ENCODE measurements at places on chromosomes 5 and 9.

DNA sequence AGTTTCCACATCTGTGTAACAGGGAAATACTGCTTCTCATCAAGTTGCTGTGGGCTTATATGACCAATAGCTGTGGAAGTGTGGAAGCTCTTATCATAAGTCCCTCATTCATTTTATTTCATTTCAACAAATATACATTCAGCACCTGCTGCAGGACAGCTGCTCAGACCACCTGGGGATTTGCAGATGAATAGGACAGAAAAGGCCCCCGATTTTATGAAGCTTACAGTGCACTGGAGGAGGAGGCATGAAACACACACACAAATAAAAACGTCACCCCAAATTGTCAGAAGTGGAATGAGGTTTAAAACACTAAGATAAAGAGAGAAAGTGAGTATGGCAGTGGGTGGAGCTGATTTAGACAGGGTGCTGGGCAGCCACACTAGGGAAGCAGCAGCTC is 107.2 kb downstream of the DRD1 start:
- no peak for DNase-seq

- no peak for DNase-seq
Observed at GRCh38 chr9:106400170-106400569, 462.8 kb upstream of the ZNF462 start.

- no peak for DNase-seq
Observed at GRCh38 chr5:1463326-1464095, 18.3 kb upstream of the SLC6A3 start.

- no peak for DNase-seq
Observed at GRCh38 chr9:73118286-73118685, 33.4 kb upstream of the ANXA1 start.

DNA sequence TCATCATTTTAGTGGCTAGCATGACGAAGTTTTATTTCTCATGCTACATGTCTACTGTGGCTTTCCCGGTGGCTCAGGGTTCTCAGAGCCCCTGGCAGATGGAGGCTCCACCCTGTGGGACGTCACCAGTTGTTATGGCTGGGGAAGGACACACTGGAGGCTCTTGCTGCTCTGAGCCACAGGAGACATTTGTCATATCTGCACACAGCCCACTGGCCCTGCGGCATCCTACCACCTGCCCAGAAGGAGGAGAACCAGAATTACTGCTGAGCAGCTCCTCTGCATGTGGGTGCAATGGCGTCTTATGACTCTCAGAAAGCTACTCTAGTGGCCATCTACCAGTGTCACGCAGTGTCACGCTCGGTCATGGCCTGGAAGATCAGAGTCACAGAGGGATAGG is 6.6 kb downstream of the OR13J1 start:
- no peak for DNase-seq

- no peak for DNase-seq
Observed at GRCh38 chr5:146877783-146878475, 628 bp downstream of the PPP2R2B start.

DNA sequence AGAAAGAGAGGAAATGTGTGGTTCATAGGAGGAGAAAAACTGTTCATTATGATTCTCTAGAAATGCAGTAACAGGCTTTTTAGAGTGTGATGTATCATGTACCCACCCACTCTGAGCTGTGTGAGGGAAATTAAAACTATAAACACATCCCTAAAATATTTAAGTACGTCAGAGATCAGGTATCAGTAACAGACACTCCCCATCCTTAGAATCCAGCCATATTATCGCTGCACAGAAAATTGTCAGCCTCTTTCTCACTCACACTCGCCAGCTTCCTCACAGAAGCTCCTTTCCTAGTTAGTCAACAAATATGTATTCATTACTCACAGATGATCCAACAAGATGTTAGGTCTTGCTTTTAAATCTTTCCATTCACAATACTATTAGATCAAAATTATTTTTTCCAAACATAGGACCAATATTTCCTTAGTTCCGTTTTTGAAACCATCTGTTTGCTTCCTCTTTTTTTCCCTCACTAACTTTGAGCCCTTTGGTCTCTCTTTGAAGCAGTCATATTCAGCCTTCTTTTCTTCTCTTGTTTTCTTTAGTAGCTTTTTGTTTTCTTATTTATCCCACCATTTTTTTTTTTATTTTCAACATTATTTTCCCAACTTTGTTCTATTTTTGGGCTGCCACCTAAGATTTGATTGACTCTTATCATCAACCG is 13.6 kb upstream of the MAST4 start:
- DNase-seq: no peak

- DNase-seq: no peak
Observed at GRCh38 chr9:134052491-134052890, 15.3 kb downstream of the BRD3 start.

GRCh38 chr5:54469622-54470021 is 14.1 kb downstream of the HSPB3 start:
- DNase-seq: no peak

GRCh38 chr9:77985996-77986395 is 45.6 kb downstream of the GNAQ start:
- DNase-seq: no peak

DNA sequence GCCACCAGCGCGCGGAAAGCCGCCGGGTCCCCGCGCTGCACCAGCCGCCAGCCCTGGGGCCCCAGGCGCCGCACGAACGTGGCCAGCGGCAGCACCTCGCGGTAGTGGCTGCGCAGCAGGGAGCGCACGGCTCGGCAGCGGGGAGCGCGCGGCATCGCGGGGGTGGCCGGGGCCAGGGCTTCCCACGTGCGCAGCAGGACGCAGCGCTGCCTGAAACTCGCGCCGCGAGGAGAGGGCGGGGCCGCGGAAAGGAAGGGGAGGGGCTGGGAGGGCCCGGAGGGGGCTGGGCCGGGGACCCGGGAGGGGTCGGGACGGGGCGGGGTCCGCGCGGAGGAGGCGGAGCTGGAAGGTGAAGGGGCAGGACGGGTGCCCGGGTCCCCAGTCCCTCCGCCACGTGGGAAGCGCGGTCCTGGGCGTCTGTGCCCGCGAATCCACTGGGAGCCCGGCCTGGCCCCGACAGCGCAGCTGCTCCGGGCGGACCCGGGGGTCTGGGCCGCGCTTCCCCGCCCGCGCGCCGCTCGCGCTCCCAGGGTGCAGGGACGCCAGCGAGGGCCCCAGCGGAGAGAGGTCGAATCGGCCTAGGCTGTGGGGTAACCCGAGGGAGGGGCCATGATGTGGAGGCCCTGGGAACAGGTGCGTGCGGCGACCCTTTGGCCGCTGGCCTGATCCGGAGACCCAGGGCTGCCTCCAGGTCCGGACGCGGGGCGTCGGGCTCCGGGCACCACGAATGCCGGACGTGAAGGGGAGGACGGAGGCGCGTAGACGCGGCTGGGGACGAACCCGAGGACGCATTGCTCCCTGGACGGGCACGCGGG is at the start of gene TERT:
TSS of gene TERT (minus strand) at position 234 of the 815 bp plus-strand sequence. CDS start at position 155, 79 bp downstream.
- no peak for DNase-seq

DNA sequence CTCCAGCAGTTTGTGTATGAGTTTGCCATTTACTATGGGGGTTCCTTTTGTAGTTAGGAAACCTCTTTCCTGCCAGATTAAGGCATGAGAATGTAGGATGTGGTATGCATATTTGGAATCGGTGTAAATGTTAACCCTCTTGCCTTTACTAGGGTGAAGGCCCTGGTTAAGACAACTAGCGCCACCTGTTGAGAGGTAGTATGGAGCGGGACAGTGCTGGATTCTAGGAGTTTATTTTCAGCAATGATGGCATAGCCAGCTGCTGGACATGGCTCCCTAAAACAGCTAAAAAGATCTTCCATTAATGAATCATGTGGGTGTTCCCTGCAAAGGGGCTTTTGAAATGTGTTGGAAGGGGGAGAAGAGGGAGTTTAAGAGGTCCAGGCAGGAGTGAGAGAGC is 30.7 kb upstream of the GPX3 start:
- DNase-seq: no peak

- DNase-seq: no peak
Observed at GRCh38 chr9:85900504-85901201, 40.3 kb upstream of the NAA35 start.

DNA sequence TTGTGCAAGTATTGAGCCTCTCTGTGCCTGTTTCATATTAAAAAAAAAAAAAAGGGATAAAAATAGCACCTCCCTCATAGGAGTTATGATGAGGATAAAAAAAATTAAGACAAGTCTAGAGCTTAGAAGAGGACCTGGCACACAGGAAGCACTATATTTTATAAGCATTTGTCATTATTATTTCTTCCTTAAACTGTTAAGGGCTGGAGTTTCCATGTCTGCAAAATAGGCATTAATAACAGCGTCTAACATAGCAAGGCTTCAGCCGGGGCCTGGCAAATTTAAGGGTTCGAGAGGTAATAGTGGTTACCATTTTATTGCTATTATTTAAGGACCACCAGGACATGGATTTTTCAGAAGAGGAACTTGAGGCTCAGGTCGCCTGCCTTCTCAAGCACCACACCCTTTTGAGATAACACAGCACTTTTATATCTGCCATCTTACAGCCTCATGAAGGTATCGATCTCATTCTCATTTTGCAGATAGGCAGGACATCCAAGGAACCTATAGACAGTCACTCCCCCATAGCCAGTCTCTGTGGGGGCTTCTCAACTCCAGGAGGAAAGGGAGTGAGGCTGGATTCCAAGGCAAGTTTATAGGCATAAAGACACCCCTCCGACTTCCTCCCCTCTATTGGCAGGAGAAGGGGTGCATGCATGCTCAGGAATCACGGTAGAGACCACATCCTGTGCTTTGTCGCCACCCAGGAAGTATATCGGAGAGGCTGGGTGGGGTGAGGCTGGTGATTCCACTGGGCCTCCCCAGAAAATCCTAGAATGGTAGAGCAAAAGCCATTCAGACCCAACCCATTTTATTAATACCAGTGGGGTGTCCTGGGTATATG is 2.4 kb downstream of the ANXA6 start:
- DNase-seq: no peak

DNA sequence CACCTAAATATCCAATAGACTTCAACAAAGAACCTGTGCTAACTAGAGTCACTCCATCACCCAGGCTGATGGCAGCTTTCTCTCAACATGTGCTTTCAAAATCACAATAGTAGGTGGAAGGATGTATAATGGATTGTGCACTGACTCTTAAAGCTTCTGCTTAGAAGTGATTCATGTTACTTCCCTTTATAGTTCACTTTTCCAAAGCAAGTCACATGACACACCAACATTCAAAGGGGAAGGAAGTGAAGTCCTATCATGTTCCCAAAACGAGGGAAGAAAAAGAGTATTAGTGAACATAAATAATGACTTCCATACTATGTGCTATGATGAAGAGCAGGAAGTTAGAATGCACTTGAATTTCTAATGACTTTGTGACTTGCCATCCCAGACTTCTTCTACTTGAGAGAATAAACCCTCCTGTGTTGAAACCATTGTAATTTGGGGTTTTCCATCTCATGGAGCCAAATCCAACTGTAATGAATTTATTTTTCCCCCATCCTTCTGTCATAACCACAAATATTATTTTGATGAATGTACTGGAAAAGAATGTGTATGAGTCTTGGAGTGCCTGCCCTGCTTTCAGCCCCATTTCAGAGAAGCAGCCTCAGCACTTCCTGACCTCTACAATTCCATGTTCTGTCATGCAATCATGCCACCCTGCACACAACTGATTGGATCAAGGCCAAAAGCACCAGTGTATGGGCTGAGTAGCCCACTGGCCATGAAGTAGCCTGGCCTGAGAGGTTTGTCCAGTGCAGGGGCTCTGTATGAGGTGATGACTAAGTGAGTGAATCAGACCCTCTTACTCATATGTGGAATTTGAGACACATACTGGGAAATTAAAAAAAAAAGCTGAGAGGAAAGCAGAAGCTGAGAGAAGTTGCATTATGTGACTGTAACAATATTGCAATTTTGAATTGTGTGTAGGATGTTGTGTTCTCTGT is 525.9 kb upstream of the CLINT1 start:
- DNase-seq: peak; percentile 91

DNA sequence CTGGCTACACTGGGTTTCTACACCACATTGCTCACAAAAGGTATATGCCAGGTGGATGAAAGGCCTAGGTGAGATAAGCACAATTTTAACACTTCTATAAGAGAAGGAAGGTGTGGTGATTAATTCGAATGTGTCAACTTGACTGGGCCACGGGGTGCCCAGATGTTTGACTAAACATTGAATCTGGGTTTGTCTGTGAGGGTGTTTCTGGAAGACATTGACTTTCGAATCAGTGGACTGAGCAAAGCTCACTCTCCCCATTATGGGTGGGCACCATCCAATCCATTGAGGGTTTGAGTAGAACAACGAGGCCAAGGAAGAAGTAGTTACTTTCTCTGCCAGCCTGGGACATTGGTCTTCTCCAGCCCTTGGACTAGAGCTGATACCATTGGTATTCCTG is 78.2 kb upstream of the COL5A1 start:
- no peak for DNase-seq

- DNase-seq: no peak
Observed at GRCh38 chr5:27639005-27639612, 600.7 kb upstream of the CDH9 start.

DNA sequence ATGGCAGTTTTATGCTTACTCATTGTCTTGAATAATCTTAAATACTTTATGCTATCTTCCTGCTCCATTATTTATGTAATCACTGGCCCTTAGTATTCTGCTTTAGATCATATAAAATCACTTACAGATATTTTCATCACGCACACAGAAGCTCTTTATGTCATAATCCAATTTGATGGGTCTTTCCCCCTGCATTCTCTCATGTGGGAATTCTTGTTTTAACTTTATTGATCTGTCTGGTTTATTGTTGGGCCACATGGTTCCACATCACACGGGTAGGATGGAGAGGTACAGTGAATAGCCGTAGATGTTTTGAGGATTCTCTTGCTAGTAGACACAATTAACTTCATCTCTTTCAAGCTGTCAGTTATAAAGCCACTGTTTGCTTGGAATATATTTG is 27.0 kb downstream of the PLPPR1 start:
- no peak for DNase-seq

DNA sequence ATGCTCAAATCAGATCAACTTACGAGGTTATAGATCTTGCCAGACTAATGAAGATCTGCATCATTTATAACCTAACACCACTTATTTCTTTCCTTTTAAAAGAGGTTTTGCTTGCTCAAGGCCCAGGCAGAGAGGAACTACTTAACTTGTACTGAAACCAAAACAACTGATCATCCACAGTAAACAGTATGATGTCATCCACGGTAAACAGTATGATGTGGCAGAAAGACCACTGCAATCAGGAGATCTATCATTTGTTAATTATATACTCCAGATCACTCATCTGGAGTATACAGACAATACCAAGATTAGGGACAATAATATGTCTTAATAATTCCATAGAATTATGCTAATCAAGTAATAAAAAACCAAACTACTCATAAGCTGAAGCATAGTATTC is 116.8 kb downstream of the ADAMTS6 start:
- DNase-seq: no peak
